ENCODE measurements at places on chromosomes 6 and 20.
A peak's percentile ranks its signal among the peaks of the same experiment; 100 is the strongest.

DNA sequence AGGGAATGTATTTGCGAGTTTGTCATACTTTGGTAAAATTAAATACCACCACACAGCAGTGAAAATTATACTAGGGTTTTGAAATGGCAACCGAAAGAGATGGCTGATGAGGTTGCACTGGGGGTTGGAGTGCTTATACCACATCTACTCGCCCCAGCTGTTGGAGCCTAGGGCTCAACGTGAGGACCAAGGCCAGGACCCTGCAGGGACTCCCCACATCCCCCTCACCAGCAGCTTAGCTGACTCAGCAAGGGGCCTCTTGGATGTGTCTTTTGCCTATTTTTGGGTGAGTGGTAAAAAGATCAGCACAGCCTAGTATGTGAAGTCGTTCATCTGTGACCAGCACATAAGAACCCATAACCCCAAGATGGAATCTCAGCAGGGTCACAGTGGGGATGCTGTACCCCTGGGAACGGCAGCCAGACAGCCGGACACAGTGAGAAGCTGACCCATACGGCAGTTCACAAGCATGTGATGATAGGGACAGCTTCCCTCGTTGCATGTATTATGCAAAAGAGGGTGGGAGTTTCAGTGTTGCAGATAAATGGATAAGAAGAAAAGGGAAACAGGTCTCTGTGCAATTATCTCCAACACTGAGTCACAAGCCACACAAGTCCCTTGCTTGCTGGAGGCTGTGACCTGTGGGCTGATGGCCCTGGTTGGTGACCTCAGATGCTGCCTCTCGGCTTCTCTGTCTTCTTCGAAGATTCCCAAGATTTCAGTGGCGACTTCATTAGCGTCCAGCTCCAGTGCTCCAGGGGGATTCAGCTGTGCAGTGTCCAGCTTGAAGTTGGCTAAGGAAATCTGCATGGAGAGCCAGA lies 20.9 kb upstream of the SPO11 start:
- no peak for DNase-seq

- no peak for DNase-seq
Measured at GRCh38 chr6:4351520-4352321, 216.3 kb upstream of the ECI2 start.

DNA sequence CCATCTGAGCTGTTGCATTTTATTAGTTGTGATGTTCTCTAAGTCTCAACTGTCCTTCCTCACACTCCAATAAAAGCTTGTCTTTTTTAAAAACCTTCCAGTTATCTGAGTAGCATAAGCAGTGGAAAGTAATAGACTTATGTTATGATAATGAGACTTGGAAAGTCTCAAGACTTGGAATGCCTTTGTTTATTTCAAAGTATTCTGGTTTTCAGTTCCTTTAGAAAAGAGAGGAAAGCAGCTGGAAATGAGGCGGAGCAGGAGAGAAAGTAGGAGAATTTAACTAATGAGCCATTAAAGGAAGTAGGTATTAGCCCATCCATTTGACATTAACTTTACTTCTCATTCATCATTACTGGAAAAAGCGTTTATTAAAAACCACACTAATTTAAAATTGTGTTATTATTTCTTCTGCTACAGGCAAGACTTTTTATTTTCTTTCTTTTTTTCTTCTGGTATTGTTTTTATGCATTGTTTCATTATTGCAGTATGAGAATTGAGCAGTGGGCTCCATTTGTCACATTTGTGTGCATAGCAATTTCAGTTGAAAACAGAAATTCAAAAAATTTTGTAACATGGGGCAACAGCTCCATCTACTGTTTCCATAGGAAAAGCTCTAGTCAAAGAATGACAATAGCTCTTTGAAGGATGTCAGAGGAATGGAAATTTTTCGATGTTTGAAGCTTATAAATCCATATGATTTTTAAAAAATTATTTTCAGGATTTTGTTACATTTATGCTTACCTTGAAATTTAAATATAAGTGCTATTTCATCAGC lies 194.8 kb downstream of the COL9A1 start:
- DNase-seq, result no peak

DNA sequence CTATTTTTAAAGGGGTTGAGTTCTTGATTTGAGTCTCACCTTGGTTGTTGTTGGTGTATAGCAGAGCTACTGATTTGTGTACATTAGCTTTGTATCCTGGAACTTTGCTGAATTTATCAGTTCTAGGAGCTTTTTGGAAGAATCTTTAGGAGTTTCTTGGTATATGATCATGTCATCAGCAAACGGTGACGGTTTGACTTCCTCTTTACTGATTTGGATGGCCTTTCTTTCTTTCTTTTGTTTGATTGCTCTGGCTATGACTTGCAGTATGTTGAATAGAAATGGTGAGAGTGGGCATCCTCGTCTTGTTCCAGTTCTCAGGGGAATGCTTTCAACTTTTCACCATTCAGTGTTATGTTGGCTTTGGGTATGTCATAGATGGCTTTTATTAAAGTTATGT lies 64.0 kb downstream of the CDYL start:
- DNase-seq, result no peak

- peak; percentile 9 for DNase-seq
Measured at GRCh38 chr6:13302751-13303667, 25.3 kb downstream of the TBC1D7 start.

GRCh38 chr6:11684901-11685480 lies 93.6 kb downstream of the ADTRP start:
- no peak for DNase-seq

DNA sequence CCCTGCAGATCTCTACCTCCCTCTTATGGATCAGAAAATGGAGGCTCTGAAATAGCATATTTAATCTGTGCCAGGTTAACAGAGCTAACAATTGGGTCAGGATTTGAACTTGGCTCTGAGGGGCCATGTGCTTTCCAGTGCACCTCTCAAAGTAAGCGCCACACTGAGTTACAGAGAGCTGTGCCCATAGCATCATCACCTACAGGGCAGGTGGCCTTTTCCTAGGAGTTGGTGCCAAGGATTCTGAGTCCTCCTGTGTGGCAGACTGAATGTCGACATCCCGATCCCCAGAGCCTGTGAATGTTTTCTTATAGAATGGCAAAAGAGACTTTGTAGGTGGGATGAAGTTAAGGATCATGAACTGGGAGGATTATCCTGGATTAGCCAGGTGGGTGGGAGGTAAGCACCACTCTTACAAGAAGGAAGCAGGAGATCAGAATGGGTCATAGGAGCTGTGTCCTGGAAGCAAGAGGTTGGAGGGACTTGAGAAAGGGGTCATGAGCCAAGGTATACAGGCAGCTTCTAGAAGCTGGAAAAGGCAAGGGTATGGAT lies 68.0 kb upstream of the TBC1D7 start:
- no peak for DNase-seq

DNA sequence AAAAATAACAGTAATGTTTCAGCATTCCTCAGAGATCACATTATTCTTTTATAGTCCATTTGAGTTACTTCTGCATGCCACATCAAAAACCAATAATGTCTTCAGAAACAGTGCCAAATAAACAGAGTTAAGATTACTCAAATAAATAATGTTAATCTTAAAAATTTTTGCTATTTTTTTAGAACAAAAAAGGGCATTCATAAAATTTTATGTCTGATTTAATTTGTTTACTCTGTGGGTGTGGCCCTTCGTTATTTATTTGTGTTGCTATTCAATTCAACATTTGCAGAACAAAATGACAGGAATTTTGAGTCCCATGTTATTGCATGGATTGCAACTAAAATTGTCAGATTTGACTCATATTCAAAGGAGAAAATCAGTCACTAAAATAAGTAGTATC lies 18.7 kb upstream of the TBC1D32 start:
- no peak for DNase-seq

DNA sequence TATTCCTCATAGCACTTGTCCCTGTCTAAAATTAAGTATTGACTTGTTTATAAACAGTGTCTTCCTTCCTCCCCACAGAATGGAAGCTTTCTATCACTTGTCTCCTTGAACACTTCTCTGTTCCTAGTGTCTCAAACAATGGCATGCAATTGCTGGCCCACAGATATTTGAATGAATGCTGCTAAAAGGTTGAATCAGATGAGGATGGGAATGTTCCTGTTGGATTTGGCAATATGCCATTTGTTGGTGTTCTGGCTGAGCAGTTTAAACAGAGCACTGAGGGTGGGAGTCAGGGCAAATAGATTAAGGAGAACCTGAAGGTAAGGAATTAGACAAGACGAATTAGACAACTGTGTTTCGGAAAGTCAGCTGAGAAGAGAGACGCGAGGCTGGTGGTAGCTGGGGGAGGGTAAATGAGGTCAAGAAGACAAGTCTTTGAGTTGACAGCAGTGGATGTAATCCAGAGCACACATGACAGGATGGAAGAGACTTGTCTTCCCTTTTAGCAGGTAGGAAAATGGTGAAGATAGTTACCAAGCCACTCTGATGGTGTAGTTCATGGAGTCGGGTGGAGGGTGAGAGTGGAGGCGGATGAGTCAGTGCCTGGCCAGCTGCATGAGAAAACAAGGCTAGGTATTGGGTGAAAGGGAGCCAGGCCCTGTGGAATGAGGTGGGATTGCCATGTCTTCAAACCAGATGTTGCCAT lies 58.3 kb upstream of the GNRH2 start:
- no peak for DNase-seq

DNA sequence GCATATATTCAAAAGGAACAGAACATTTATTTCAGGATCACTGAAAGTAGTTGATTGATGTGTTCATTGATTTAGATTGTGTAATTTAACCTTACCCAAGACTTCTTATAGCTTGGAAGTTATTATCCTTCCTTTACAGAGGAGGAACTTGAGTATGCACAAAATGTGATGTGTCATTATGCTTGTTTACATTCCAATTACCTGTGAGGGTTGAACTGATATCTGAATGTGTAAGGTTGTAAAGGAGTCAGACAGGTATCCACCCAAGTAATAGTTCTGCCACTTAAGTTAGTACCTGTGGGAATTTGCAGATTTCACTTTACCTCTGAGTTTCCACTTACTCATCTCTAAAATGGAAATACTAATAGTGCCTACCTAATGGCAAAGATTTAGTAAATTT lies 668.2 kb downstream of the DOK5 start:
- DNase-seq, result no peak

DNA sequence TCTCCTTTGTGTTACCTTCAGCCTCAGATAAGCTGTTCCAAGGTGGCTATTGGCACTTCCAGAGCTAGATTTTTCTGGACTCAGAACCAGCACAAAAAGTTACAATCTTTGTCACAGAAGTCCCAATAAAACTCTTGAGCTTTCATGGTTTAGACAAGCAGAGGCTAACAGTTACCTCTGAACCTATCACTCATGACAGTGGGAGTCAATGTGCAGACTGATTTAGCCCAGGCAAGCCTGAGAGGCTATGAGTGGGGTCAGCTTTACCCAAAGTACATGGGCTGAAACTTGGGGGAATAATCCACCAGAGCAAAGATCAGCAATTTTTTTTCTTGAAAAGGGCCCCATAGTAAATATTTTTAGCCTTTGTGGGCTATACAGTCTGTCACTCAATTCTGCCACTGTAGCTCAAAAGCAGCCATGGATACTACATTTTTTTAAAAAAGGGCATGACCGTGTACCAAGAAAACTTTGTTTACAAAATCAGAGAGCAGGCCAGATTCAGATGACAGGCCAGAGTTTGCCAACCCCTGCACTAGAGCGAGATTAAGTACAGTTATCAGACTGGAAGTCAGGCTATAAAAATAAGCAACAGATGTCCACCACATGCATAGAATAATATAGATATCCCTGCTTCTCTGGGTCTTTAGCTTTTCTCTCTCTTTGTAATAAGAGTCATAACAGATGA lies 20.0 kb downstream of the CCN2 start:
- no peak for DNase-seq

GRCh38 chr6:108751851-108752732 lies 96.1 kb upstream of the ARMC2 start:
- no peak for DNase-seq

- DNase-seq, result no peak
Measured at GRCh38 chr6:149806127-149806526, 56.6 kb downstream of the PCMT1 start.

DNA sequence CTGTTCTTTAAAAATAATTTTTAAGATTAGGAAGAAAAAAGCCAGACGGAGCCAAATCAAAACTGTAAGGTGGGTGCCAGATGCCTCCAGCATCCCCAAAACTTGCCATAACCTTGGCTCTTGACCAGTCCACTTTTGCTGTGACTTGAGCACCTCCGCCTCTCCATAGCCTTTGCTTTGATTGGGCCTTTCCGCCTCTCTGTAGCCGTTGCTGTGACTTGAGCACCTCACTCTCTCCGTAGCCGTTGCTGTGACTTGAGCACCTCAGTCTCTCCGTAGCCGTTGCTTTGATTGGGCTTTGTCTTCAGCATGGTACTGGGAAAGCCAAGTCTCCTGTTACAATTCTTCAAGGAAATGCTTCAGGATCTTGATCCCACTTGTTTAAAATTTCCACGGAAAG lies 73.0 kb downstream of the YTHDF1 start:
- no peak for DNase-seq

- peak; percentile 37 for DNase-seq
Measured at GRCh38 chr20:25294459-25295385, 46.8 kb downstream of the PYGB start.

DNA sequence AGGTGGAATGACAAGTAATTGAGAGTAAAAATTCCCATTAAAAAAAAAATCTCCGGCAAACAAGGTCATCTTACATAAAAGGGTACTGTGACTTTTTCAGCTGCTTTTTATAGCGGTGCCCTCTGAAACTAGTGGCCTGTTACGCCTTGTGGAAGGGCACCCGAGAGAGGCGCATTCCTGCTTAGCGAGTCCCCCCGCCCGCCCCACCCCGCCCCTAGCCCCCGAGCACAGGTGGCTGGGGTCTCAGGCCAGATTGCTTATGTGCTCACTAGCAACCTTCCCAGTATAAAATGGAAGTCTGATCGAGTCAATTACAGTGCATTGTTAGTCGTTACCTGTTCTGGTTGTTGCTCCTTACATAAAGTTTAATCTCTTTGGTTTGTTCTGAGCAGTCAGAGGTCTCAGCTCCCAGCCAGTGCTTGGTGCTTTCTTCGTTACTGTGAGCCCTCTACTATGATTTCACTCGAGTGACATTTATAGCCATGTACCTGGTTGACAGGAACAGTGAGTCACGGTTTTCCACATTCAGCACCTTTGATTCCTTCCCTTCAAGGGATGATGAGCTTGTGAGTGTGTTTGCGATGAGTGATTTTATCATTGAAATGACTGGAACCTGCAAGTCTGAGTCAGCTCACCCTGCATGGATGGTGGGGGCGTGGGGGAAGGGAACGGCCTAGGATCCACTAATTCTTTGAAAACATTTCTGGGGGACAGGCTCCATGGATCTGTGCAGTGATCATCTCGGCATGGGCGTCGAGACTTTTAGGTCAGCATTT lies 47.6 kb downstream of the ZDHHC14 start:
- DNase-seq, result peak; percentile 49

All from stimulated activated CD4-positive, alpha-beta T cell treated with anti-CD3 and anti-CD28 coated beads, Interleukin-2, amount 100 ng/mL, for 4 hours (primary cell).